ENCODE measurements at places on chromosomes 7 and 10. TPM values are rescaled to one million over a fixed set of nuclear protein-coding genes. Genes with fewer than 3 reads are reported as not detected.

The CPEB3 gene
- total RNA-seq: 3.3 TPM

The LIPM gene
- not detected for total RNA-seq

The EBF3 gene
- not detected for total RNA-seq

The SYT15 gene
- 1.2 TPM for total RNA-seq

The YWHAG gene
- 43.0 TPM for total RNA-seq

The KIAA1217 gene
- 2.1 TPM for total RNA-seq

The FKBP6 gene
- not detected for total RNA-seq

The TSPAN13 gene
- 0.31 TPM for total RNA-seq

The TFR2 gene
- 4.0 TPM for total RNA-seq

The HABP2 gene
- not detected for total RNA-seq

The IFIT1B gene
- total RNA-seq: not detected

The ZCCHC24 gene
- total RNA-seq: 0.76 TPM

The TBATA gene
- not detected for total RNA-seq

The PALD1 gene
- total RNA-seq: 0.39 TPM

The CALN1 gene
- not detected for total RNA-seq

The NFKB2 gene
- total RNA-seq: 271 TPM

The FRMD4A gene
- total RNA-seq: 3.1 TPM

The NODAL gene
- total RNA-seq: not detected

The IGFBP1 gene
- total RNA-seq: not detected

The HECW1 gene
- total RNA-seq: not detected

The ATP5F1C gene
- total RNA-seq: 122 TPM

The MYH16 gene
- total RNA-seq: not detected

The PAX4 gene
- not detected for total RNA-seq

The SFTPA2 gene
- not detected for total RNA-seq

The FAM131B gene
- total RNA-seq: 0.19 TPM

The TES gene
- total RNA-seq: 120 TPM

The H2BK1 gene
- 6.4 TPM for total RNA-seq

The GRM3 gene
- not detected for total RNA-seq

The TPK1 gene
- total RNA-seq: 29.8 TPM

The NKX1-2 gene
- not detected for total RNA-seq

The GNGT1 gene
- total RNA-seq: not detected

The LRRN3 gene
- 288 TPM for total RNA-seq

The NANOS1 gene
- 0.45 TPM for total RNA-seq

The VAX1 gene
- not detected for total RNA-seq

The MUC12 gene
- not detected for total RNA-seq

The RELN gene
- total RNA-seq: not detected

The IL15RA gene
- 24.9 TPM for total RNA-seq

The DNAJC2 gene
- 37.5 TPM for total RNA-seq

The DDX50 gene
- total RNA-seq: 41.5 TPM

The EPHA1 gene
- total RNA-seq: 25.2 TPM

The LRRC4 gene
- total RNA-seq: 0.82 TPM

The RAB19 gene
- 13.4 TPM for total RNA-seq

The TMEM270 gene
- total RNA-seq: not detected

The SCIN gene
- not detected for total RNA-seq

The AHCYL2 gene
- 20.1 TPM for total RNA-seq

The SPDYE5 gene
- 0.30 TPM for total RNA-seq

The MYO1G gene
- 376 TPM for total RNA-seq

The COPS6 gene
- 65.7 TPM for total RNA-seq

The PHYHIPL gene
- total RNA-seq: not detected

The MPP7 gene
- total RNA-seq: 9.7 TPM

The ABCF2 gene
- 27.7 TPM for total RNA-seq

The MDH2 gene
- total RNA-seq: 172 TPM

The TMEM213 gene
- not detected for total RNA-seq

The PLAC9 gene
- not detected for total RNA-seq

Data from naive thymus-derived CD4-positive, alpha-beta T cell (primary cell).